Brain (organoid and tissue), 16 donors: ENCODE measurements at places on chromosomes 7 and 10. TPM values are rescaled to one million over a fixed set of nuclear protein-coding genes. Genes with fewer than 3 reads are reported as not detected.

DNA sequence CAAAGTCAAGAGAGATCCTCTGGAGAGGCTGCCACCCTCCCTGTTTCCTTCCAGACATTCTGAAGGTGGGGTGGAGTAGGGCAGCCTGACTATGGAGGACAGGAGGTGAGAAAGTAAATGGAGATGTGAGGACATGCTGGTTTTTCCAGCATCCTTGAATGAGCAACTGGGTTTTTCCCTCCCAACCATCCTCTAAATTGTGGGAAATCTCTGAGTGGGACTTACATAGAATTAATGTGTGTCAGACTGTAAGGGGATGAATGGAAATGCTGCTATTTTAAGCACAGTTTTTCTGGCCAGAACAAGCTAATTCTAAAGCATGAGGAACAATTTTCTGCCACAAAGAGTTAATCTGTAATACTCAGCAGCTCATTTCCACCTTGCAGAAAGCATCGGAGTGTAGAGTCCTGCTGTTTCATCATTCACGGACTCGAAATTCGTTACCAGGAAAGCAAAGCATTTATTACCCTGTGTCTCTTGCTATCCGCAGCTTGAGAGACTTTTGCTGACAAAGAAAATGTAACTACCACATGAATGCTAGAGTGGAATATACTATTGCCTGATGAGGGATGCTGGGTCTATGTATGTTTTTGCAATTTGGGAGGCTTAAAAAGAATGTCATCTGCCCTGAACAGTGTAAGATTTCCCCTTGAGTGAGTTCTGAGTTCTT lies 213.0 kb downstream of the CELF2 start:
- DNase-seq: peak; percentile 54

DNA sequence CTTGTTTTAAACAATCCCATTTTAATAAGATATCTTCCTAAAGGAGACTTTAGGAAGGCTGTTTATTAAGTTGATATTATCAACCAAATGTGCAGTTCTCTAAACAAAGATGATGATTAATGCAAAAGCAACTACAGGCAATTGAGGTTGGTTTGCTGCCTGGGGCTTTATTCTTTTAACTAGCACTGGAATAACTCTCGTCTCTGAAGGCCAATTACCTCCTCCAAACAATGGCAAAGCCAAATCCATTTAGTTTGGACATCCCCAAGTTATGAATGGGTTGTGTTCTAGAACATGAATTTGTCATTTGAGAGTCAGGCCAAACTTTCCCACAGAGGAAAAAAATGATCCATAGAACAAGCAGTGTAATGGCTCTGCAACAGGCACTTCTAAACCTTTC lies 114.1 kb downstream of the SLC16A9 start:
- no peak for DNase-seq

- no peak for DNase-seq
Measured at GRCh38 chr7:4470246-4470645, 211.8 kb upstream of the FOXK1 start.

- no peak for DNase-seq
Measured at GRCh38 chr10:123772645-123773508, 106.7 kb downstream of the GPR26 start.

- no peak for DNase-seq
Measured at GRCh38 chr10:4129866-4130477, 345.0 kb upstream of the KLF6 start.

GRCh38 chr10:84549368-84550165 lies 221.2 kb downstream of the CCSER2 start:
- DNase-seq: peak; percentile 43

DNA sequence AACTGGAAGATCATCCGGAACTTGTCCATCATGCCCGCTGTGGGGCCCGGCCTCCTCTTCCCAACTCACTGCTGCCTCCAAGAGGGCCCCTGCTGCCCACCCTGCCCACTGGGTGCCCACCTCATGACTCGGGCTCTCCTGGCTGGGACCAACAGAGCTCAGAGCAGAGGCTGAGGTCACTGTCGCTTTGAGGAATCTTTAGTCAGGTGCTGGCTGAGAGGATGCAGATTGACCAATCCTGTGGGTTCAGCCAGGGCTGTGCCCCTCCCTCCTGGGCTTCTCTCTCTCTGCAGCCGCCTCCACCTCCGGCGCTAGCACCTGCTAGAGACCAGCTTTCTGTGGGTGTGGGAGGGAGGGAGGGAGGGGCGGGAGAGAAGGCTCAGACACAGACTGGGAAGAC lies at the start of gene CALHM1:
Gene CALHM1 (minus strand): TSS at position 181 of the 400 bp plus-strand sequence. CDS start 149 bp downstream, at position 32.
- DNase-seq: no peak

GRCh38 chr10:132297526-132297925 lies 10.2 kb downstream of the STK32C start:
- DNase-seq: no peak

GRCh38 chr10:113480851-113481502 lies 71.9 kb upstream of the HABP2 start:
- no peak for DNase-seq

DNA sequence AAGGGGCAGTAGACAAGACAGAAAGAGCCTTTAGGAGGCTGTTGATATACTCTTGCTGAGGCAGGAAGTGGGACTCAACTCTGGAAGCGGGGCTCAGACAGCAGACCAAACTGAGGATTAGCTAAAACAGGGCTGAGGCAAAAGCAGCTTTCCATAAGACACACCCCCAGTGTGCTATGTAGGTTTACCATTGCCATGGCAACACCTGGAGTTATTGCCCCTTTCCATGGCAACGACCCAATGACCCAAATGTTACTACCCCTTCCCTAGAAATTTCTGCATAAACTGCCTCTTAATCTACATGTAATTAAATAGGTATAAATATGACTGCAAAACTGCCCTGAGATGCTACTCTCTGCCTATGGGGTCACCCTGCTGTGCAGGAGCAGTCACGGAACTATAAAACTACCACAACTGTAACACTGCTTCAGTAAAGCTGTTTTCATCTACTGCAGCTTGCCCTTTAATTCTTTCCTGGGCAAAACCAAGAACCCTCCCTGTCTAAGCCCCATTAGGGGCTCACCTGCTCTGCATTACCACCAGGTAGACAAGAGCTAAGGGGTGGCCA lies 348.4 kb upstream of the PODXL start:
- DNase-seq: peak; percentile 55

DNA sequence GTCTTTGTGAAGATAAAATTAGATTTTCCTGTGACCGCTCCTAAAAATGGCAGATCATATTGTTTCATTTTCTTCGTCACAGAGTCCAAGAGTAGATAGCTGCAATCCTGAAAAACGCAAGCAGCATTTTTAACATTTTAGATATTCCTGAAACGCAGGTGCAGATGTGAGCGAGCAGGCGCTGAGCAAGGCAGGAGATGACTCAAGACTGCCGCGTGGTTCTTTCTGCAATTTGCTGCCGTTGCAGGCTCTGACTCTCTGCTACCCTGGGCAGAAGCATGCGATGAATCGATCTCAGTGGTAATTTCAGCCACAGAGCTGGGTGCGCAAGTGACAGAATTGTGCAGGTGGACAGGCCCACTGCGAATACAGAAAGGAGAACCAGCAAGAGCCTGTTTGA lies 331.9 kb downstream of the ACTR3B start:
- peak; percentile 57 for DNase-seq

DNA sequence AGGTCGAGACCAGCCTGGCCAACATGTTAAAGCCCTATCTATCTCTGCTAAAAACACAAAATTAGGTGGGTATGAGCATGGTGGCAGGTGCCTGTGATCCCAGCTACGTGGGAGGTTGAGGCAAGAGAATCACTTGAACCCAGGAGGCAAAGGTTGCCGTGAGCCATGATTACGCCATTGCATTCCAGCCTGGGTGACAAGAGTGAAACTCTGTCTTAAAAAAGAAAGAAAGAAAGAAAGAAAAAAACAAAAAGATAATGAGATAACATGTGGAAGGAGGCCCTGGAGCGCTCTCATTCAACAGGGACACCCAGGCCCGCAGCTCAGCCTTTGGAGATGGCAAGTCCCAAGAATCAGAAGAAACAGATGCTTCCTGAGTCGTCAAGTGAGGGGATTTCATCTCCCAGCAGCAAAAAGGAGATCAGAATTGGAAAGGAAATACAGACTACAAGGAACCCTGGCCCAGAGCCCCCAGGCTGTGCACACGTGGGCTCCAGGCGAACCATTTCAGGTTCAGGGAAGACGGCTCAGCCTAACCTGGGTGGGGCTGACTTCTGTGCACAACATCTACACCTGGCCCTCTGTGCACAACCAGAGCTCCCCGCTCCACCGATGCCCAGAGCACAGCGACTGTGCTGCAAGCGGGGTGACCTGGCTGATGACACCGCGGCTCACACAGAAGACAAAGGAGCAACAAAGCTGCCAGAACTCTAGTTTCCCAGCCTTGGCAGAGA lies 33.3 kb downstream of the GNA12 start:
- no peak for DNase-seq

- no peak for DNase-seq
Measured at GRCh38 chr10:62162261-62162981, 106.2 kb downstream of the RTKN2 start.

DNA sequence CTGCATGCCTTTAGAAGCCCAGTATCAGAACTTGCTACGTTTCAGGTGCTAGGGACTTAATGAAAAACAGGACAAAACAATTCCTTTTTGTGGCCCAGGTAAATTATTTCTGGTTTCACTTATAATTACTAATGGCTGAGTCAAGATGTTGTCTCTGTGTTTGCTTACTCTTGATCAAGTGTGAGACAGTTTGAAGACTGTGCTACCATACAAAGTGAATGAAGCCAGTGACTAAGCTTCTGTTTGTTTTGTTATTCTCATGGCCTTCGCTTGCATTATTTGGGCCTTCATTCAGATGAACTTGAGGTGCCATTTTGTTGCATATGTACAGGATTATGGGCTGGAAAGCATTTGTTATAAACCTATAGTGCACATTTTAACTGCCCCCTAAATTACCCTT lies 17.9 kb downstream of the SMNDC1 start:
- no peak for DNase-seq

DNA sequence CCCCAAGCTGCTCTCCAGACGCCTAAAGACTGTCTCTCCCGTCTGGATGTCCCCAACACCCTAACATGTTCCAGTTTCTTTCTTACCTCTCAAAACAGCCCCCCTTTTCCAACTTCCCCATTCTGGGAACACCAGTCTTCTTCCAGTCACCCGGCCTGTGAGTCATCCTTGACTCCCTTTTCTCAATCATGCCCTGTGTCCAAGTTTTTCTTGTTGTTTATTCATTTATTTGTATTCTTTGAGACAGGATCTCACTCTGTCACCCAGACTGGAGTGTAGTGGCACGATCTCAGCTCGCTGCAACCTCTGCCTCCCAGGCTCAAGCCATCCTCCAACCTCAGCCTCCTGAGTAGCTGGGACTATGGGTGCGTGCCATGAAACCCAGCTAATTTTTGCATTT lies 15.6 kb downstream of the SNX10 start:
- no peak for DNase-seq

Gene ZKSCAN5
- 7.3 TPM for polyA plus RNA-seq

Gene CPED1
- 0.22 TPM for polyA plus RNA-seq

Gene MNX1
- 2.5 TPM for polyA plus RNA-seq

Gene ACADSB
- 3.1 TPM for polyA plus RNA-seq

Gene LIPA
- 73.1 TPM for polyA plus RNA-seq
